ENCODE measurements at places on chromosomes 7 and 10. TPM values are rescaled to one million over a fixed set of nuclear protein-coding genes. Genes with fewer than 3 reads are reported as not detected.

The H2AZ2 gene
- 104 TPM for total RNA-seq

The EIF3A gene
- 134 TPM for total RNA-seq

The MYL7 gene
- total RNA-seq, result not detected

The GIMAP2 gene
- 11.5 TPM for total RNA-seq

The EVX1 gene
- total RNA-seq, result 5.6 TPM

The ZNF488 gene
- 1.8 TPM for total RNA-seq

The CHN2 gene
- total RNA-seq, result 34.2 TPM

The TBC1D12 gene
- total RNA-seq, result 11.9 TPM

The HMX2 gene
- not detected for total RNA-seq

The HTR5A gene
- total RNA-seq, result not detected

The PLPP4 gene
- not detected for total RNA-seq

The PLXDC2 gene
- 48.7 TPM for total RNA-seq

The CTAGE4 gene
- total RNA-seq, result 4.0 TPM

The GLRX3 gene
- total RNA-seq, result 71.9 TPM

The CALML3 gene
- total RNA-seq, result not detected

The PSTK gene
- 5.1 TPM for total RNA-seq
